ENCODE measurements at places on chromosomes 5 and 9. TPM values are rescaled to one million over a fixed set of nuclear protein-coding genes. Genes with fewer than 3 reads are reported as not detected.

The UBE2D2 gene
- 165 TPM for polyA plus RNA-seq

The UHRF2 gene
- 77.8 TPM for polyA plus RNA-seq

The MUSK gene
- polyA plus RNA-seq, result not detected

The PIK3R1 gene
- 84.0 TPM for polyA plus RNA-seq

The CER1 gene
- polyA plus RNA-seq, result 0.50 TPM

The GRIA1 gene
- 3.4 TPM for polyA plus RNA-seq

The KCNN2 gene
- polyA plus RNA-seq, result 5.0 TPM

The SMC2 gene
- polyA plus RNA-seq, result 40.5 TPM

The AGXT2 gene
- polyA plus RNA-seq, result 28.1 TPM

The AHRR gene
- polyA plus RNA-seq, result 2.4 TPM

The NEUROG1 gene
- not detected for polyA plus RNA-seq

The IL33 gene
- 6.4 TPM for polyA plus RNA-seq

The ZDHHC11 gene
- 10.1 TPM for polyA plus RNA-seq

The IL12B gene
- polyA plus RNA-seq, result 0.04 TPM

The SH3GL2 gene
- polyA plus RNA-seq, result 4.2 TPM

The PCDHA5 gene
- polyA plus RNA-seq, result 0.21 TPM

The FOXD1 gene
- polyA plus RNA-seq, result 11.5 TPM
